IMR-90 (cell line): ENCODE measurements at places on chromosomes 7 and 10. TPM values are rescaled to one million over a fixed set of nuclear protein-coding genes. Genes with fewer than 3 reads are reported as not detected.
A peak's percentile ranks its signal among the peaks of the same experiment; 100 is the strongest.

- no peak for DNase-seq
These were observed 64.4 kb upstream of the PLPP4 start for GRCh38 chr10:120392671-120393079.

- DNase-seq = peak; percentile 75
These were observed 17.9 kb upstream of the FFAR4 start for GRCh38 chr10:93548376-93549071.

DNA sequence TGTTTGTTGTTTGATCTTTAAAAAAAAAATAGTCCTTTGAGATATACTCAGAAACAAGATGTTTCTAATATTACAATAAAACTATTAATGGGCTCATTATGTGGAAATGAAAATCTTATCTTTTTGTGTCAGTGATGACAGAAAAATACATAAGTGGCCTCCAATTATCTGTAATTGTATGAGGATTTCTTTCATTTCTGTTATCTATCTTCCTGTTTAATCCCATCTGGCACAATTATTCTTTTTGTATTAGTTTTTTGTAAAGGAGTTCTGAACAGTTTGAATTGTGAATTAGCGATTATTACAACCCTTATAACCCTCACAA lies 270.8 kb downstream of the BBS9 start:
- no peak for DNase-seq

DNA sequence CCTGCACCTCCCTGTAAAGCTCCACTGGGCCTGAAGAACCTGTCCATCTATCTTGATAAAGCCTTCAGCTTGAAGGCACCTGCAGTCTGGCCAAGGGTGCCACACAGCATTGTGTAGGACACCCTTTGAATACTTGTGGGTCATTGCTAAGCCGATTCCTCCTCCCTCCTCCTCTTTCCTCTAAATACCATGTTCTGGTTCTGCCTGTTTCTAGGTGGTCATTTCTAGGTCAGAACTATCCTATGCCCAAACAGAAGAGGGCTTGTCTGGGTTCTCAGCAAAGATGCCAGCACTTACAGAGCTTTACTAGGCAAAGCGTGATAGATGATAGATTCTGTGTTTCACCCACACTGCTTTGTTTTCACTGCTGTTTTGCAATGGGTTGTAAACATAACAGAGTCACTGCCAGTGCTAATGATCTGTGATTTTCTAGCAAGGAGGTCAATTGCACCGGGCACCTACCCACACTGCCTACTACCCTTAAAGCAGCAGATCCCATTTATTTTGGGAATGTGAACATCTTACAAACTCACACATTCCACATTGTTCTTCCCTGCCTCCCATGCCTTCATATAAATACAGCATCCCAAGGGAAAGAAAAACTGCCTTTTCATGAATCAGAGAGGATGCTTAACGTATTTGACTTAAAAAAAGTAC lies 279.1 kb upstream of the PITRM1 start:
- no peak for DNase-seq

- no peak for DNase-seq
These were observed 34.7 kb upstream of the SHH start for GRCh38 chr7:155846936-155847335.

- DNase-seq = peak; percentile 98
These were observed 232.5 kb downstream of the SKIDA1 start for GRCh38 chr10:21292763-21293517.

DNA sequence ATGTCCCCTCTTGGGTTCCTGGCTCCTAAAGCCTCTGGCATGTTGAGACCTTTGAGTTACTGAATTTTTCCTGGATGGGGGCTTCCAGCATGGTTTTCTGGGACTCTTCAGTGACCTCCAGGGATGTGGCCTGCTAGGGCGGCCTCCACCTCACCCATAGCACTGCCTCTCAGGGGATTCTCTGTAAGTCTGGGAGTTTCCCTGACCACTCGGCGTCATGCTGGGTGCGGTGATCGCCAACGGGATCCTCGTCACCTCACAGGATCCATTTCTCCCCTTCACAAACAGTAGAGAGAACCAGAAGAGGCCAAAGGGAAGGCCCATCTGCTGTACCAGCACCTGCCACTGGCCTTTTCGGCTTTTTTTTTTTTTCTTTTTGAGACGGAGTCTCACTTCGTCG lies 84.3 kb downstream of the NPTX2 start:
- DNase-seq = no peak

GRCh38 chr10:60238759-60239100 lies 150.9 kb downstream of the ANK3 start:
- DNase-seq = no peak

- DNase-seq = no peak
These were observed 205.2 kb upstream of the PHYHIPL start for GRCh38 chr10:58971211-58971610.

GRCh38 chr7:47953822-47954221 lies 5.6 kb upstream of the PKD1L1 start:
- no peak for DNase-seq

- DNase-seq = no peak
These were observed 8.1 kb downstream of the IL2RA start for GRCh38 chr10:6053816-6054631.

GRCh38 chr10:53491774-53492173 lies 719.2 kb upstream of the MBL2 start:
- no peak for DNase-seq

- peak; percentile 1 for DNase-seq
These were observed 418.7 kb downstream of the GATA3 start for GRCh38 chr10:8473205-8473604.

GRCh38 chr7:36019980-36020379 lies 133.1 kb upstream of the EEPD1 start:
- DNase-seq = no peak

DNA sequence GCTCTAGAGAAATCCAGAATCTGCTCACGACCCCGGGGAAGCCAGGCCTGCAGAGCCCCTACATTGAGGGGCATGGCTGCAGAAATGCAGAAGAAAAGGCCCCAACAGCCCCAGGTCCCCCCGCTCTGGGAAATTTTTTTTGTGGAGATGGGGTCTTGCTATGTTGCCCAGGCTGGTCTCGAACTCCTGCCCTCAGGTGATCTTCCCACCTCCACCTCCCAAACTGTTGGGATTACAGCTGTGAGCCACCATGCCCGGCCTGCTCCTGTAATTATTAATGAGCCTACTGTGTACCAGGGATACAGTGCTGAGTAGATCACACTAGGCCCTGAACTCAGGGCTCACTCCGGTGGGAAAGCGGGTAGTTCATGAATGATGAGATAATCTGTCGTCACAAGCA lies 29.9 kb downstream of the TNRC18 start:
- DNase-seq = no peak

GRCh38 chr7:158060216-158060615 lies 527.4 kb downstream of the PTPRN2 start:
- DNase-seq = no peak

- DNase-seq = no peak
These were observed 159.8 kb upstream of the LANCL2 start for GRCh38 chr7:55205124-55205955.

GRCh38 chr10:77084431-77085144 lies 553.0 kb downstream of the KCNMA1 start:
- no peak for DNase-seq

DNA sequence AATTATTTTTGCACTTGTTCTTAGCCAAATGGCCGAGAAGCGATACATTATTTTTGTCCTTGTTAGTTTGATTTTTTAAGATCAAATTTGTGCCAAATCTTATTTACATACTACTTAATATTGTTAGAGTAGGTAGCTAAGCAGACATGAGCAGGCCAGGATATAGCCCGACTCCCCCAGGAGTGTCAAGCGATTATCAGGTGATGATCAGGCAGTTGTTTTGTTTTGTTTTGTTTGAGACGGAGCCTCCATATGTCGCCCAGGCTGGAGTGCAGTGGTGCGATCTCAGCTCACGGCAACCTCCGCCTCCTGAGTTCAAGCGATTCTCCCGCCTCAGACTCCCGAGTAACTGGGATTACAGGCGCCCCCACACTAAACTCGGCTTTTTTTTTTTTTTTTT lies 71.1 kb downstream of the LYZL2 start:
- no peak for DNase-seq

UBTD1 gene
- total RNA-seq = 21.9 TPM in 2 replicates

TMEM140 gene
- total RNA-seq = 0.28 and 0.72 TPM in 2 replicates

CROT gene
- 7.5 and 14.4 TPM in 2 replicates for total RNA-seq

CD36 gene
- total RNA-seq = 0.54 and 0.56 TPM in 2 replicates

AGMO gene
- not detected in 2 replicates for total RNA-seq

ZNF853 gene
- total RNA-seq = 3.3 and 3.4 TPM in 2 replicates

CYCS gene
- total RNA-seq = 22.9 and 65.3 TPM in 2 replicates

TM9SF3 gene
- total RNA-seq = 61.8 and 190 TPM in 2 replicates

PNLIPRP3 gene
- not detected in 2 replicates for total RNA-seq

SHTN1 gene
- total RNA-seq = 0.54 and 1.4 TPM in 2 replicates

PAX4 gene
- total RNA-seq = not detected in 2 replicates

ACTL6B gene
- not detected in 2 replicates for total RNA-seq

MMD2 gene
- total RNA-seq = not detected in 2 replicates

TBX20 gene
- 0.28 and 0.36 TPM in 2 replicates for total RNA-seq

NIPSNAP2 gene
- 42.8 and 53.0 TPM in 2 replicates for total RNA-seq

PROSER2 gene
- 1.4 TPM in 2 replicates for total RNA-seq

CUZD1 gene
- total RNA-seq = 0.36 and 0.56 TPM in 2 replicates

DOCK1 gene
- total RNA-seq = 71.0 and 79.2 TPM in 2 replicates
